ENCODE measurements at places on chromosomes 6 and 20. TPM values are rescaled to one million over a fixed set of nuclear protein-coding genes. Genes with fewer than 3 reads are reported as not detected.

The PKIB gene
- polyA plus RNA-seq, result 0.33 TPM

The OTOR gene
- not detected for polyA plus RNA-seq

The RIPPLY2 gene
- 0.17 TPM for polyA plus RNA-seq

The SLC17A1 gene
- polyA plus RNA-seq, result not detected

The CLDN20 gene
- not detected for polyA plus RNA-seq

The PACSIN1 gene
- 0.77 TPM for polyA plus RNA-seq

The EPPIN gene
- polyA plus RNA-seq, result not detected

DNA sequence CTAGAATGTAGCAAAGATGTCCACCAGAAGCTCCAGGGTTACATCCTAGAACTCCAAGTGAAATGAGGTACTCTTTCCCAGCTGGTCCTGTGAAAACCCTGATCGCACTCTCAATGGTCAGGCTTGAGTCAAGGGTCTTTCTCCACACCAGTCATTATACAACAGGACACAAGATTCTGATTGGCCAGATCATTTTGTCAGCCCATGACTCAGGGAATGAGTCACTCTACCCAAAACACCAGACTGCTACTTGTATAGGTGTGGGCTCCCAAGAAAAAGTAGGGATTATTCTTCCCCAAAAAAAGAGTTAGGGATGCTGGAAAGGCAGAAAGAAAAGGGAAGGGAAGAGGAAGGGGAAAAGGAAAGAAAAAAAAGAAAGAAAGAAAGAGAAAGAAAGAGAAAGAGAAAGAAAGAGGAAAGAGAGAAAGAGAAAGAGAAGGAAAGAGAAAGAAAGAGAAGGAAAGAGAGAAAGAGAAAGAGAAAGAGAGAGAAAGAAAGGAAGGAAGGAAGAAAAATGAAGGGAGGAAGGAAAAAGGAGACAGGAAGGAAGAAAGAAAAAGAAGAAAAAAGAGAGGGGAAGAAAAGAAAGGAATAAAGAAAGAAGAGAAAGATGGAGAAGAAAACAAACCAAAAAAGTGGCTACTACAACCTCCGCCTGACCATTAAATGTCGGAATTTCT is 30.5 kb downstream of the ANKEF1 start:
- no peak for DNase-seq

DNA sequence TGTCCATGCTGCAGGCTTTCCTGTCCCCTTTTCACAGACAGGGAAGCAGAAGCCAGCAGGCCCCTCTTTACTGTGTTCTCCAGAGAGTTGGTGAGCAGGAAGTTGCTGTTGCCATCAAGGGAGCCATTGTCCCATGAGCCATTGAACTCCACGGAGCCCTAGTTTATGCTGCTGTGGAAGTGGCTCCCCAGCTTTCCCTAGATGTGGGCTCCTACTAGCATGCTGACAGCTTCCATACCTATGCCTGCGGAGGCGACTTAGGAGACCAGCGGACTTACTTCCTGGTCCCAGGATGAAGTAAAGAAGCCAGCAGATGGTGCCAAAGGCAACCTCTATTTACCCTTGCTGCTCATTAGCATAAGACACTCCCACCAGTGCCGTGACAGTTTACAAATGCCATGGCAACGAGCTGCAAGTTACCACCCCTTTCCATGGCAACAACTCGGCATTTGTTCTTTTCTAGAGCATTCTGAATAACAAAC is 30.8 kb upstream of the FKBP1A start:
- DNase-seq, result no peak

GRCh38 chr6:53771785-53772624 is 22.8 kb upstream of the LRRC1 start:
- no peak for DNase-seq

- DNase-seq, result no peak
These were observed 10.1 kb downstream of the TGM3 start for GRCh38 chr20:2305946-2306345.

DNA sequence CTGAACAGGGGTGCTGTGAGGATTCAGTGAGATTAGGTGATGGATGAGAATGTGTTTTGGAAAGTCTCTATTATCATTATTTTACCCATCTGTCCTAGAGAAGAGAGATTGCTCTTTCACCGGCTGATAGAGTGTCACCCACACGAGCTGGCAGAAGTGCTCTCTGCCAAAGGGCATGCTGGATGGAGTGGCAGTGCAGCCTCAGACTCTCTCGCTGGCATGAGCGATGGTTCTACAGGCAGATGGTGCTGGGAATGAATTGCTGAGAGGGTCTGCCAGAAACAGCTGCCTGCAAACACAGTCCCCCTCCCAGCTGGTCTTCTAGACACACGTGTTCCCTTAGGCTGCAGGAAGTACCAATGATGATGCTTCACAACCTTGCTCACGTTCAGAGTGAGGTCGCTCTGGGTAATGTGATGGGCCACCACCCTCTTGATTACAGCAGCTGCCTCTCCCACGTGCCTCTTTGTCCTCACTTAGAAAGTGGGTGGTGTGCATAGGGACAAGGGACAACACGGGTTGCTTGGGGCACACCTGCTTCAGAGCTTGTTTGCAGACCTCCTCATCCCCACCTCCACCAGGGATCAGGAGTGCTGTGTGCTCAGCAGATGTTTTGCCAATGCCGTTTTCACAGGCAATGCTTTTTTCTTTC is 84.7 kb downstream of the FOXA2 start:
- no peak for DNase-seq

GRCh38 chr6:108117427-108118358 is 43.2 kb upstream of the OSTM1 start:
- DNase-seq, result peak; percentile 33

- DNase-seq, result no peak
These were observed 7.6 kb upstream of the FAM83C start for GRCh38 chr20:35299780-35300179.

- DNase-seq, result no peak
These were observed 47.7 kb downstream of the SLC2A10 start for GRCh38 chr20:46757135-46757534.

- no peak for DNase-seq
These were observed 84.5 kb downstream of the PLCB1 start for GRCh38 chr20:8216375-8217200.

DNA sequence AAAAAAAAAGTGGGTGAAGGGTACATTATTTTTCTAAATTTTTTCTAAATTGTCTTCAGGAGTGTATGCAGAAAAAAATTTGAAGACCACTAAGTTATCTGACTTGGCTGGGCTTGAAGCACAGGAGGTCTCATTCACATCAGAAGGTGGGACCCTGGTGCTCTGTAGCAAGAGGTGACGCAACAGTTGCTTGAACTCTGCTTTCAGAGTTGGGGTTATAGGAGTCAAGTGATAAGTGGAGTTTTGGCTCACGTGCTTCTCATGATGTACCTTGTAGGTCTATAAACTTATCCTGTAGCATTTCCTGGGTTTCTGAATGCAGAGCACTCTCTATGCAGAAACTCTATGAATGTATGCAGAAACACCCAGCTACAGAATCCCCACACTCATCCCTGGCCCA is 58.5 kb upstream of the FOXC1 start:
- no peak for DNase-seq

DNA sequence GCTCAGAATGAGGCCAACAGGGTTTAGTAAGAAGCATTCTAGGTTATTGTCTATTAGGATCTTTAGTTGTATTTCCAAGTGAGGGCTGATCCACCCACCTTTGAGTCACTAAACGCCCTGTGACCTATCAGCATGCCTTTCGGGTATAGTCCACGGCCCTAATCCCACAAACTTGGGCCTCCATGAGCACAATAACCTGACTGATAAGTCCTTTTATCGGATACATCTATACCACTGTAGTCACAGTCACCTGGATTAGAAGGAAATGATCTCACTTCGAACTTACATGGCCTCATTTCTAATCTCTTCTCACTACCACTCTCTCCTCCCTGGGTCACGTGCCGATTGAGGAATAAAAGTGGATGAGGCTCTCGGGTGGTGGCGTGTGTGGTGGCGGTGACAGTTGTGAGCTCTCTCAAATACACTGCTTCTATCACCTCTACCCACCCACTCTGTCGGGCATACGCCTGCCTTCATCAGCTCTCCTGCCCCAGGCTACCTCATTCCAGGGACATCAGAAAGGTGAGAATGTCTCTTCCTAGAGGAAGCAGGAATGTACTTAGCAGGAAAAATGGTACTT is 65.2 kb downstream of the TRAM2 start:
- no peak for DNase-seq

DNA sequence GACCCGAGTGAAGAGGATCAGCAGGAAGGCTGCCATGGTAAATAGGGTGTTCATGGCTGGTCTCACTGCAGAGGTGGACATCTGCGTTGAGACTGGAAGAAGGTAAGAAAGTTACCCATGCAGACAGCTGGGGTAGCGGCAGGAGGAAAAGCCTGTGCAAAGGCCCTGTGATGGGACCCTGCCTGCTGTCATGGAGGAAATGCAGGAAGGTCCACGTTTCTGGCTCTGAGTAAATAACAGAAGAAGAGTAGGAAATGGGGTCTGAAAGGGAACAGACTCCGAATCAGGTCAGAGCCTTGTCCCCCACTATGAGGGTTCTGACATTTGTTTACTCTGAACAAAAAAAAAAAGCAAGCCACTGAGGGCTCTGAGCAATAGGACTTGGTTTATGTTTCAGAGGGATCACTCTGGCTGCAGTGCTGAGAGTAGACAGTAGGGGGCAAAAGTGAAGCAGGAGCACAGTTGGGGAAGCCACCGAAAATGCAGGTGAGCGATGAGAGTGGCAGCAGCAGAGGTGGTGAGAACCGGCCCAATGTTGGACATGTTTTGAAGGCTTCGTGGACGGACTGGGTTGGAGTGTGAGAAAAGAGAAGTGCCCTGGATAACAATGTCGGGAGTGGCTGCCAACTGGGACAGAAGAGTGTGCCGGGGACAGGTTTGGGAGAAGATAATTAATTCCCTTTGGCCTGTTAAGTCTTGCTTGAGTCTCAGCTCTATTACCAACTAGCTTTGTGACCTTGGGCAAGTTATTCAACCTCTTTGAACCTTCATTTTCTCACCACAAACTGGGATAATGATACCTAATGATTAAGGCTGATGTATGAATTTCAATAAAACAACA is 57.9 kb upstream of the MAP7 start:
- DNase-seq, result peak; percentile 69

GRCh38 chr6:13300643-13301590 is 27.4 kb downstream of the TBC1D7 start:
- no peak for DNase-seq

GRCh38 chr20:41692479-41693135 is 74.4 kb upstream of the CHD6 start:
- peak; percentile 89 for DNase-seq

DNA sequence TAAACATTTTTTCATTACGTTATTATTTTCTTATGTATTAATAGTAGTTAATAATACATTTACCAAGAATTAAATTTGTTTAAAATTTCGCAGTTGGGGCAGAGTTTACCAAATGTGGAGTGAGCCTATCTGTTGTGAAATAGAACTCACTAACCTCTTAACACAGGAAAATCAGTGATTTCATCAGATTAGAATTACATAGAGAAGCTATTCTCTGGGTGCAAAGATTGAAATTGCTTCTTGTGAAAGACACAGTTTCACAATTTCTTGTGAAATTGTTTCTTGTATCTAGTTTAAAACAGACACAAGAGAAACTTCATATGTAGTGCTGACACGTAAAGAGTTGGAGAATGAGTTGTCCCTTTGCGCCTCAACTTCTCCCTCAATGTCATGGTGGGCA is 69.4 kb upstream of the PRL start:
- no peak for DNase-seq

DNA sequence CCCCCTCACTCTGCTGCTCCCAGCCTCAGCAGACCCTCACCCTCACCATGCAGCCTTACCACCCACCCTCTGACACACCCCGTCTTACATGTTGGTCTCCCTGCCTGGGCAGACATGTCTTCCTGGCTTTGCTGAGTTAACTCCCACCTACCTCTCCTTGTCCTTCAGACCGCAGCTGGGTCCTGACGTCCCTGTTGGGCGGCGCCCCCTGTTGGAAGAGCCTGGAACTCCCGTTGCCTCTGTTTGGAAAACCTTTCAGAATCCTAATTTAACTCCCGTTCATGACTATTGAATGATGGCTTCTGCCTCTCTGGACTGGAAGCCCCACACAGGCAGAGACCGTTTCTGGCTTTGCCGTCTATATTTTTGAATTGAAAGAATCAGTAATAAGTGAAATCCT is 245.1 kb downstream of the MYLK4 start:
- no peak for DNase-seq

DNA sequence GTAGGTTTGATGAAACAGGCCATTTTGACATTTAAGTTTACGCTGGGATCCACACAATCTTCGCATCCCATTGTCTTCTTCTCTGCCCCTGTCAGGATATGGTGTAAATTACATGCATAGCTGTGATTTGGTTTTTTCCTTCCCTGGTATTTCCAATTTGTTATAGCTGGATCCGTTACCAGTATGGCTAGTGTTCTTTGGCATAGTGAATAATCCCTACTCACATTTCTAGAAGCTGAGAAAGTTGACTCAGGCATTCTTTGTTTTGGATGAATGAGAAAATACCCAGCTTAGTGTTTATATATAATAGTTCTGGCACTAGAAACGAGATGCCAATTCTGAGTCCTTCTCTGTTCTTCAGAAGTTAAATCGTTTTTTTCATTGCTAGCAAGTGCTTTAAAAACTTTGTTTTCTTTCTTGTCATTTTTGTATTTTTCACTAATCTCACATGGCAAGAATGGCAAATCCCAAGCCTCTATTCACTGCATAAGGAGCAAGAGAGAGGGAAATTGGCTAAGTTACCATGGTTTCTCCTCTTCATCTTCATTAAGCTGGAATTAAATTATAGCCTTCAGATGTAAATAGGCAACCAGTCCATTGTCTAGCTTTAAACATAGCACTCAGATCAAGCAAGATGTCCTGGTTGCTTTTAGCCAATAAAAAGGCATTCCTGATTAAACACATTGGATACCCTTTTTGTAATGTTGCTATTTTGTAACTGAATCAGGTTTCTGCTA is 91.9 kb upstream of the LAMP5 start:
- no peak for DNase-seq

GRCh38 chr6:26304797-26305640 is 60.0 kb upstream of the BTN3A2 start:
- peak; percentile 53 for DNase-seq

GRCh38 chr6:82072121-82072521 is 175.4 kb downstream of the IBTK start:
- DNase-seq, result no peak

- peak; percentile 89 for DNase-seq
These were observed 699 bp upstream of the HSPA1B start for GRCh38 chr6:31826793-31827285.

GRCh38 chr6:115594891-115595290 is 465.8 kb downstream of the FRK start:
- DNase-seq, result no peak
